ENCODE measurements at places on chromosomes 4 and X.

DNA sequence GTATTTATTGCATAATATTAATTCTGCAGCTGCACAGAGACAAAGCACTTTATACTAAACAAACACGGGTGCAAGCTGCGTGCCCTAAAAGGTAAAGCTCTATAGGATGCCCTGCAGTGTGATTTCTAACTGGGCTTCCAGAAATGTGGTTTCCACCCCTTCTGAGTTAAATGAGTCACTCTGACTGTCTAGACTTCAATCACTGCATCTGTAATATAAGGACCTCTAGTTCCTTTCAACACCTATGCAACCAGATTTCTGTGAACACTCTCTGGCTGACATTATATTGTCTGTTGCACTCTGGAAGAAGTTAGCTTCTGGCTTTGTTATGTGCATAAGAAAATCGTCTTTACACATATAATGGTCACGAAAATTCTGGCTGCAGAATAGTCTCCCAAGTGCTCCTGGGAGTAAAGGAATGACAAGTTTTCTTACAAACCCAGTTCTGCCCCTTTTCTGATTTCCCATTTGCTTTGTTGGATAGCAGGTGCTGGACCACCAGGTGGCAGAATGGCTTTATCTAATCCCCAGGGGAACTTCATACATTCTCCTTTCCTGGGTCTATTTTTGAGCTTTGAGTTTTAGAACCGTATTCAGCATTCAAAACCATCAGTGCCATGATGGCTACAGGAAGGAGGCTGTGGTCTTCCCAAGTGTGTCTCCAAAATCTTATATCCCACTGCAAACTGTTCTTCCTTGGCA, 842.2 kb downstream of the STIM2 start:
- no peak for DNase-seq

- no peak for DNase-seq
Observed at GRCh38 chrX:69186651-69187050, 21.4 kb upstream of the PJA1 start.

GRCh38 chr4:150067859-150068258, 10.4 kb upstream of the DCLK2 start:
- no peak for DNase-seq

- no peak for DNase-seq
Observed at GRCh38 chrX:87518504-87518903, 902 bp downstream of the KLHL4 start.

DNA sequence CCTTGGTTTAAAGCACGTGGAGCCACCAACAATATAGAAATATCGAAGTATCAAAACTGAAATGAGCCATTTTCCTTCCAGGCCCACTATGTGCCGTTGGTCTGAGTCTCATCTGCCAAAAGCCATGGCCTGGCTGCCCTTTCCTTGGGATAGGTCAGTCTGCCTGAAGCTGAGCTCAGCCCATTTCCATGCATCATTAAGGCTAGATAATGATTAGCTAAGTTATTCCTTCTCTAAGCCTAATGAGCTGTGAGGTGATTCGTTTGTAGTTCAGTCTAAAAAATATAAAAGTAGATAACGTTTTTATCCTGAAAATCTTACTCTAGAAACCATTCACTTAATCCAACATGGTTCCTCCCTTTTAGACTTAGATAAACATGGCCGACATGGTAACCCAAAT, 936.2 kb upstream of the LCORL start:
- no peak for DNase-seq

DNA sequence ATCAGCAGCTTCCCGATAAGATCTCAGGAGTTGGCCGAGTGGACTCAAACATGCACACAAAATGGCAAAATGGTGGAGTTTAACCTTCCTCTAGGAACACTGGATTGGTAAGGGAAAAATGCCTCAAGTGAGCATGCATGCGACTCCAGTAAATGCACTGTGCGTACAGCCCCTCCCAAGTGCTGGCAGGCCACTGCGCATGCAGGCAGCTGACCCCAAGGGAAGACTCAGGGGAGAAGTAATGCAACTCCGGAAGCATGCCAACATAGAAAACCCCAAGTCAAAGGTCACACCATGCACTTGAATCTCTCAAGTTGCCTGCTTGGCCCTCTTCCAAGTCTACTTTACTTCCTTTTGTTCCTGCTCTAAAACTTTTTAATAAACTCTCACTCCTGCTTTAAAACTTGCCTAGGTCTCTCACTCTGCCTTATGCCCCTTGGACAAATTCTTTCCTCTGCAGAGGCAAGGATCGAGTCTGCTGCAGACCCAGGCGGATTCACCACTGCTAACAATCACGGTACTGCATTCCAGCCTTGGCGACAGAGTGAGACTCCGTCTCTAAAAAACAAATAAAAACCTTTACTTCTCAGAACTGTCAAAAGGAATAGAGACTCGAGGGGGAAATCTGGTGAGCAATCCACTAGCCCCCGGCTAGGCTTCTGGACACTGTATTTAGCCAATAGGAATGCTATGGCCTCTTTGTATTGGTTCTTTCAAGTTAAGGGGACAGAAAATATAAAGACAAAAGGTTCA, 33.5 kb downstream of the NYX start:
- no peak for DNase-seq

DNA sequence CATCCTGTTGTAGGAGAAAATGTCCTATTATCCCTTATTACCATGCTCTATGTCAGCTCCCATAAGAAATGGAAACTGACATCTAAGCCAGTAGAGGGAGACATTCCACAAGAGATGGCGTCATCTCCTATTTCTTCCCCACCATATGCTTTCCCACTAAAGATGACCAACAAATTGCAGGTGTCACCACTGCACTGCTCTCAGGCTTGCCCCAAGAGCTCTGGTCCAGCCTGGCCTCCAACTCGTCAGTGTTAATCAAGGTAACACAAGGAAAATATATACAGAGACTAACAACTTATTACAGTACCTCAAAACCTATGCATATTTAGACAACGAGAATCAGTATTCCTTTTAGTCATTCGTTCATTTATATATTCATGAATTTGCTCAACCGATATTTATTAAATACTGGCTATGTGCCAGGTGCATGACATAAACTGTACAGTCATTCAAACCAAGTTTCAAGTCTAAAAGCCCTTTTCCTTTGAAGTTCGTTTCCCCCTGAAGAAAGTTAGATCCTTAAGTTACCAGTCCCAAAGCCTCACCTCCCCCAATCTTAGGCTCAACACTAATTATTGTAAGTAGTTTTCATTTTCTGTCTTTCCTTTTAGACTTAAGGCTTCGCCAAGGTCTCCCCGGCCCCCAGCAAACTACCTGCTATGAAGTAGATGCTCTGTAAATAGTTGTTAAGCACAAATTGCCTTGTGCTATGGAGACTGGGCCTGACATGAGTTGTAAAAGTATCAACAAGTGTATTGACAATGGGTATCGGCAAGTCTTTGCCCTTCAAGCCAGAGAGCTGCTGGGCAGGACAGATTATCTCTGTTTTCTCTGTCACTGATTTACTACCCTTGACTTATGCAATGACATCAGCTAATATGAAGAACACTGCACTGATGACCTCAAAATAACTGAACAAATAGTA, 3.1 kb upstream of the FGB start:
- no peak for DNase-seq

GRCh38 chr4:140249351-140249750, 95.4 kb upstream of the MAML3 start:
- DNase-seq: no peak

DNA sequence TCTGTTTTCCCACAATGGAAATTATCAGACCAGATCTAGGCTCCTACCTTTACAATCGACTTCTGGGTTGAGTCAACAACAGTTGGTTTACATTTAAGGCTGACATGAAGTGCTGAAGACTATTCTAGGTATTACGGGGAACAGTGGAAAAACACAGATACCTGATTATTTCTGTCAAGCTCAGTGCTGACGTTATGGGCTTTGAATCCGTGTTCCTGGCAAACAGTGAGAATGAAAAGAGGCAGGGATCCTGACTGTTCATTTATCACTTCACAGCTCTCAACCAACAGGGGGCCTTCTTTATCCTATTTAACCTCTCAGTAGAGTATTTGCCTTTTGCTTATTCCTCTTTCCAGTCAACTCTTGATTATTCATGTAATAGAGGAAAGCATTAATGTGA, 43.1 kb downstream of the TMEM164 start:
- no peak for DNase-seq

DNA sequence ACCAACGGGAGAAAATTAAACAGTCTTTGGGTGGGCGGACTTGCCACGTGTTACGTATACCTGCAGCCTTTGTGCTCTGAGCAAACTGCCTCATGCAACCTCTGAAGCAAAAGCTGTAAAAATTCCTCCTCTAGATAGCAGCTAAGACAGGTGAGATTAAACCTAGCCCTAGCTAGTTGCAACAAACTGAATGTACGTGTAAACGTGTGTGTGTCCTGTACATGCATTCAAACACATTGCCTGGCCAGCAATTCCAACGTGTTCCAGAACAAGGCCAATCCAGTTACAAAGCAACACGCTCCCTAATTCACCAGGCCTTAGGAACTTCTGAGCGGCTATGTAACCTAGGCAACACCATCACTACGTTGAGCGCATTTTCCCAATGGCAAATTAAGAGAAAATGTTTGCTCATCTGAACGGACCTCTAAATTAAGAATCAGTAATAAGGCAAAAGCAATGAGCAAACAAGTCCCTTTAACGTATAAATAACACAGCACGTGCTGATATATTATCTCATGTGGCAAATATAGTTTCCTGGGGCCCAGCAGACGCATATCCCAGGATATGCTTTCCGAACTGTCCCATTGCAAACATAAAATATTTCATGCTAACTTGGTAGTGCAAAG, 792 bp downstream of the PPID start:
- no peak for DNase-seq

DNA sequence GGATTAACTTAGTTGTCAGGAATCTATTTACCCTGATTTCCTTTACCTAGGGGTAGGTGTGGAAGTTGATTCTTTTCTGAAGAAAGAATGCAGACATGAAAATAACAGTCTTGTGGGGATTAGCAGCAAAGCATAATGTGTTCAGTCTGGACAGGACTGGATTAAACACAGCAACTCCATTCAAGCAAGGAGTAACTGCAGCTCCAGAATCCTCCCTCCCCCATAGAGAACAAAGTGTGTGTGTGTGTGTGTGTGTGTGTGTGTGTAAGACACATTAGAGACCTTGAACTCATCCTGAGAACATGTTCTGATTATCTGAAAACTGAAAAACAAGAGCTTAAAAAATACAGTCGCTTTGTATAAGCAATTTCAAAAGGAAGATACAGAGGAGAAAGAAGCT, 9.3 kb downstream of the C4orf54 start:
- DNase-seq: no peak

DNA sequence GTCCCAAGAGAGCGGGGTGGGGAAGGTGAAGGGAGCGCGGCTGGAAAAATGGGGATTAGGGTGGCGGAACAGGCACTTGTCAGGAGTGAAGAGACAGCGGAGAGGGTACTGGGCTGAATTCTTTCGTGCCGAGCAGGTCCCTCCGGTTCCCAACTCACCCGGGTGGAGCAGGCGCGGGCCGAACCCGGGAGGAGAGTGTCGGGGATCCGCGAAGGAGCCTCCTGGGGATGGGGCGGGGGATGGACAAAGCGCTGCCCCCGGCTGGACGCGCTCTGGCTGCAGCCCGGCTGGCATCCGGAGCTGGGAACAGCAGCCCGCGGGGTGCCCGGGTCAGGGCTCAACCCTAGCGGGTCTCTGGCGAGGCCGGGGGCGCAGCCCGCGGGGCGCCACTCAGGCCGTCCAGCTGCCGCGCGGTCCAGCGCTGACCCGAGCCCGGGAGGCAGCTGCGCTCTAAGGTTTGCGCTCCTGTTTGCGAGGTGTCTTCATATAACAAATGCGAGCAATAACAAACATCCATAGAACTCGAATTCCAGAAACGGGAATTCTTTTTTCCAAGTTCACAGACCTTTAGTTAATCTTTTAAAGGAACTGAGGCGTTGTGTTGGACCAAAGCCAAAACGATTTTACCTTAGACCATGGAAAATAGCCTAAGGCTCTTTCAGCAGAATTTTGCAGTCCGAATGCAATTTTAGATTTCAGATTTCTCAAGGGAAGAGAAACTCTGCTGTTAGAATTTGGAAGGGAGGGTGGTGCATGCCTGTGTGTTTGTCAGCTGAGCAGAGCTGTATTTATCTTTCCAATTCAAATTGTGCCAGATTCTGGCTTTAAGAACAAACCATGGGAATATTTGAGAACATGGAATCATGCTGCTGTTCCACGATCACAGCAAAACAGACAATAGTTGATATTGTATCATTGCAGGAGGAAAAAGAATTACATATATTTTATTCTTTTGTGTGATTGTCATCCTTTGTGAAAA, 744 bp downstream of the NPY5R start:
- DNase-seq: no peak

DNA sequence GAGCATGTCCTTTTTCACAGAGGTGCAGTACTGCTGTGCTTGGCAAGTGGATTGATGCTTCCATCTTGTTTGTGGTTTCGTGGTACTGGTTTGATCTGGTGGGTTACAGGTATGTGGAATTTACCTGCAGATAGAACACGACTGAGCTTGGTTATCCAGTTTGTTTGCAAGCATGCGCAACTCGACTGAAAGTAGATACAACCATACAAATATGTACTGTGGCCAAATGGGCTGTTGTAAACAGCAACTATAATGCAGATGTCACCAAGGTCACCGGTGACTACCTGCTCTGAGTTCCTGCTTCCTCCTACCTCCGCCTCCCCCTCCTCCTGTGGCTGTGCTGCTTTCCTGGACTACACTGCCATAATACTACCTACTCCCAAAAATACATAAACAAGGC, 12.4 kb downstream of the CWH43 start:
- no peak for DNase-seq

DNA sequence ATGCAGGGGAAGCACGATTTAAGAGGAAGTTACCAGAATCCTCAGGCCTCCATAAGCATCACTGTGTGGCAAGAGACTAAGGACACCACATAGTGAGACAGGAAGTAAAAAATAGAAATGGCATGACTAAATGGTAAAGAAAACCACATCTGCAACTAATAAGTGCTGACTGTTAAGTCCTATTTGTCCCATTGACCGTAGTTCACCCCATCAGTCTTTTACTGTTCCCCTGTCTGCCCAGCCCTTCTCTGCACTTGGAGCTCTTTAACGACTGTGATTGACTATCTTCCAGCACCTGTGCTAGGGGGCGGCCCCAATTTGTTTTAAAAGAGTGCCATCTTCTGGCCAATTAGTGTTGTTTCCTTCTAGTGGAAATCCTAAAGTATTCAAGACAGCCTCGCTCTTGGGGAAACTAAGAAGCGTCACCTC, 94.2 kb downstream of the MAOA start:
- no peak for DNase-seq

- DNase-seq: no peak
Observed at GRCh38 chr4:181420950-181421349, 822.3 kb upstream of the TENM3 start.

GRCh38 chrX:29941287-29941686, 274.1 kb upstream of the MAGEB2 start:
- DNase-seq: no peak

DNA sequence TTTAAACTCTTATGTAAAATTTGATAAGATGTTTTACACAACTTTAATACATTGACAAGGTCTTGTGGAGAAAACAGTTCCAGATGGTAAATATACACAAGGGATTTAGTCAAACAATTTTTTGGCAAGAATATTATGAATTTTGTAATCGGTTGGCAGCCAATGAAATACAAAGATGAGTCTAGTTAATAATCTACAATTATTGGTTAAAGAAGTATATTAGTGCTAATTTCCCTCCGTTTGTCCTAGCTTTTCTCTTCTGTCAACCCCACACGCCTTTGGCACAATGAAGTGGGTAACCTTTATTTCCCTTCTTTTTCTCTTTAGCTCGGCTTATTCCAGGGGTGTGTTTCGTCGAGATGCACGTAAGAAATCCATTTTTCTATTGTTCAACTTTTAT, at the start of gene ALB:
Gene ALB, plus strand, starts transcription at position 246 of the 400 bp plus-strand sequence. Its CDS starts 41 bp downstream, at position 287.
- no peak for DNase-seq
